ENCODE measurements at places on chromosomes 16 and 17. TPM values are rescaled to one million over a fixed set of nuclear protein-coding genes. Genes with fewer than 3 reads are reported as not detected.

DNA sequence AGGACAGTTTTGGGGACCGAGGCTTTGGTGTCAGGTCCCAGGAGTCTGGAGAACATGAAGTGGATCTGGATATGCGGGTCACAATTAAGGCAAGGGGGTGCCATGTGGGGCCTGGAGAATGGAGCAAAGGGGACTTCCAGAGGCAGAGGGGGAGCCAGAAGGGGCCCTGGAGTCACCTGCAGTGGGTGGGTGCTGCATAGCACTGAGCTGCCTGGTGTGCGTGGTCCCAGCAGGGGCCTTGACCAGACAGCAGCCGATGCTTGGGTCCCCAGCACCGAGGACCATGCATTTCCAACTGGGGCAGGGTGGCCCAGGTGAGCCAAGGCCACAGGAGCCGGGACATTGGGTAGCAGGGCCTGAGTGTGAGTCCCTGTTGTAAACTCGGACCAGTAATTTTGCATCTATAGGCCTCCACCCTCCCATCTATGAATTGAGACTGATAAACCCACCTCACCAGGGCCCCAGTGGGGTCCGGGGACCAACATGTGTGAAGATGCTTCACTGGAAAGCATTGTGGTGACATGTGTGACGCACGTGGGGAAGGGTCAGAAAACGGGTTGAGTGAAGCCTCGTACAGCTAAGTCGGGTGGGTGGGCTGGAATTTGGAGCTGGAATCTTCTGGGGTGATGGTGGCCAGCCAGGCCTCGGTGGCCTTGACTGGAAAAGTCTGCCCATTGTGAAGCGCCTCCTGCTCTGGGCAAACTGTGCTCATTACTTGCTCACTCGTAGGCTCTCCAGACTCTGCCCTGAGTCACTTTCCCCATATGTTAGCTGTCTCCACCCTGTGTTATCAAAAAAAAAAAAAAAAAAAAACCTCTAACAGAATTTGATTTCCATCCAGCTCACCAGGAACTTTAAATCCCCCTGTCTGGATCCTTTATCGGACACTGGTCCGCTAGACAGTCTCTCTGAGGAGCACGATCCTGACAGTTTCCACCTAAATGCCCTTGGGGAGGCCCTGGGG lies 90.5 kb upstream of the ZNF469 start:
- DNase-seq = no peak

GRCh38 chr16:53042235-53042701 lies 10.4 kb downstream of the CHD9NB start:
- DNase-seq = no peak

The DOC2B gene
- total RNA-seq = not detected

DNA sequence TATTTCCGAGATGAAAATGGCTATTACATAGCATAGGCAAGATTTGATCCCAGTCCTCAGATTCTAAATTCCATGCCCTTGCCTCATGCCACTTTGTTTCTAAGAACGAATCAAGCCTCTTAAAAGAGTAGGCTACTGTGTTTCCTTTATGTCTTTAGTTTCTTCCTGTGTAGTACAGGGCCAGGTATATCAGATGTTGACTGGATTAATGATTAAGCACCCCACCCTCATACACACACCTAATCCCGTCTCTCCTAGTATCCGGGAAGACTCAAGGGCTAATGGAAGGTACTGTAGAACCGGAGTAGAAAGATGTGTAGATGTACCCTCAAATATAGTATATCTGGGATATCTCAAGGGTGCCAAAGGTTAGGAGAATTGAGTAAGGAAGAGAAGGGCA lies 6.7 kb downstream of the TOM1L1 start:
- DNase-seq = no peak

DNA sequence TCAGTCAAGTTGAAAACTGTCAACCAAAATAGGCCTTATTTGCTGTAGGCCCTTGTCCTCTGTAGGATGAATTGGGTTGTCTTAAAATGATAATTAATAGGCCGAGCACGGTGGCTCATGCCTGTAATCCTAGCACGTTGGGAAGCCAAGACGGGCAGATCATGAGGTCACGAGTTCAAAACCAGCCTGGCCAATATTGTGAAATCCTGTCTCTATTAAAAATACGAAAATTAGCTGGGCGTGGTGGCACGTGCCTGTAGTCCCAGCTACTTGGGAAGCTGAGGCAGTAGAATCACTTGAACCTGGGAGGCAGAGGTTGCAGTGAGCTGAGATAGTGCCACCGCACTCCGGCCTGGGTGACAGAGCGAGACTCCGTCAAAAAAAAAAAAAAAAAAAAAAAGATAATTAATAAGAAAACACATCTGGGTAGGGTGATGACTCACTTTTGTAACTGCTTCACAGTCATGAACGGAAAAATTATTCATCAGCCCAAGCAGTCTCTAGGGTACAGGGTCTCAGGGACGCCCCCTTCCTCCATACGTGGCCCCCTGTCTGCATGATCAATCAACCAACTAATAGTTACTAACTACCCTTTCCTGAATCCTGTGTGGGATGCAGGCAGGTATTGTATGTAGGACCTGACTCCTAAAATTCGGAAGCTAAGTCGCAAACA lies 137.0 kb upstream of the RCVRN start:
- no peak for DNase-seq

- no peak for DNase-seq
These were observed 91.1 kb downstream of the RGS9 start for GRCh38 chr17:65228287-65228686.

DNA sequence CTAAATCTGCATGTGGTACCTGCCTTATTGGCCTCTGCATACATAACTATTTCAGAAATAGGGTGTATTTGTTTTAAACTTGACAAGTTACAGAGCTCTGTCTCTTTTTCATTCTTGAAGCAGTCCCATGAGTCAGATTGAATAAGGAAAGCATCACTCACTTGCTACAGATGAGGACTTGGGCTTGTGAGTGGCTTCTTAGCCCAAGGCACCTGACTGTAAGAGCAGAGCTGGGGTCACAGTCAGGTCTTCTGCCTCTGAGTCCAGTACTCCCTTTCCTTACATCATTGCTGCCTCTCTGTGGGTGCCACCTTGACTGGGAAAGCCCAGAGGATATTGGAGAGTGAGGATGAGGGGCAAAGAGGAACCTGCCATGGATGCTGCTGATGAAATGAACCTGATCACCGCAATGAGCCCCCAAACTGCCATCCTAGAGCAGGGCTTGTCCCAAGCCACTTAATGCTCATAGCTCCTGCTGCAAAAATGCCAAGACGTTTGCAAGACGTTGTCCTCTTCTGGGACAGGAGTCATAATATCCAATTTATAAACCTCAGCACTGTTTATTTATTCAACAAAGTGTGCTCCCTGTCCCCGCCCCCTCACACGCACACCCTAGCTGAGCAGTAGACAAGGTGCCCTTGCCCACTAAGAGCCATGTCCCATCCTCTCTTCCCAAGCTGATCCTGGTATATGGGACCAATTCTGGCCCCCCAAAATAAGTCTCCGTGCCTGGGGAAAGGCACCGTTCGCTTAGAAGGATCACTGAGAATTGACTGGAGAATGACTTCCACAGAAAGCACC lies 74.1 kb downstream of the CCDC182 start:
- no peak for DNase-seq

- DNase-seq = peak; percentile 48
These were observed 464 bp upstream of the MRM1 start for GRCh38 chr17:36600936-36601302.

The SLC6A2 gene
- total RNA-seq = not detected

The NGFR gene
- not detected for total RNA-seq

DNA sequence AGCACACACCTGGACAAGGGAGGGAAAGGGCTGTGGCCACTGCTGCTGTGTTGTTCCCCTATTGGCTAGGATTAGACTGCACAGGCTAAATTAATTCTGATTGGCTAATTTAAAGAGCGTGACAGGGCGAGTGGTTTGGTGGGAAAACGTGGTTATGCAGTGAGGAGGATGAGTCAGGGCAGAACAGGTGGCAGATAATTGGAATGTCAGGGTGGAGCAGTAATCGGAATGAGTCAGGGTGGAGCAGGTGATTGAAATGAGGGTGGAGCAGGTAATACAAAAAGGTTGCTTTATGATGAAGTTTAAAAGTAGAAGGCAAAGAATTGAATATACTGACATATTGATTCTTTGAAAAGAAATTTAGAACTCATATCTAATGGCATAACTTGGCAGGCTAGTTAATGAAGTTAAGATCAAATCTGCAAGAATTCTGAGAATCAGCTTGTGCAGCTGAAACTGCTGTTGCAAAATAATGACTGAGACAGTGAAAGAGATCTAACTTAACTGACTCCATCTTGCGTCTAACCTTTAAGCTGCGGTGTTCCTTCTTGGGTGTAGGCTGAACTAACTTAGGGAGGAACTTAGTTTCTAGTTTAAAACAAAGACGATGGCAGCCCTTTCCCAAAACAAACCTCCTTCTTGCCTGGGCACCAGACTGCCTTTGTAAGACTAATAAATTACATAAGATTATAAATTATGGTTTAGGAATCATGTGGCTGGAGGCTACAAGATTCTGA lies 174.3 kb downstream of the UTP18 start:
- no peak for DNase-seq

DNA sequence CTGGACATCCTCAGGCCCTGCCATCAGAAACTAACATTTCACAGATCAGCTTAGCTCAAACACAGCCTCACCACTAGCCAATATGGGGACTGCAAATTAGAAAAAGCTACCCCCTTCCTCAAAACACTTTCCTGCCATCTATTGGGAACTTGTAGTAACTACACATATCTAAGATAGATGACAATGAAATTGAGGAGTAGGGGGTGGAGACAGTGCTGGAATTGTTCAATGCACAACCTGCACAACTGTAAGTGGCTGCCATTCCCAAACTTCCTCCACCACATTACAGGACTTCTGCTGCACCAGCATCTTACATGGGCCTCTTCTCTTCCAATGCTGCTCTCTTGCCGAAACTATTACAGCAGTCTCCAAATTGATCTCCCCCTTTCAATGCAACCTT lies 21.9 kb downstream of the AIPL1 start:
- DNase-seq = no peak

Data from activated CD4-positive, alpha-beta T cell treated with anti-CD3 and anti-CD28 coated beads, Interleukin-2, amount 10 ng/mL, durations not matched to agents 7 days and 5 days (primary cell).